Spleen (tissue), 13 donors: ENCODE measurements at places on chromosomes 7 and 10. TPM values are rescaled to one million over a fixed set of nuclear protein-coding genes. Genes with fewer than 3 reads are reported as not detected.

- no peak overlapping the region for H3K27ac ChIP-seq
- H3K4me1 ChIP-seq: no peaks in the 10 kb centered on the region
Measured at GRCh38 chr7:113374955-113375354, 256.6 kb upstream of the SMIM30 start.

- no peaks in the 10 kb centered on the region for H3K36me3 ChIP-seq
- DNase-seq: no peak
- no peaks in the 10 kb centered on the region for H3K4me1 ChIP-seq
- H3K27me3 ChIP-seq: no peaks in the 10 kb centered on the region
Measured at GRCh38 chr7:120467676-120468075, 194.7 kb downstream of the KCND2 start.

GRCh38 chr7:101160910-101161309, 4.5 kb downstream of the VGF start:
- H3K27ac ChIP-seq: no peak overlapping the region
- peaks cover 46% of the 10 kb centered on the region for H3K36me3 ChIP-seq
- H3K4me1 ChIP-seq: peaks cover 40% of the 10 kb centered on the region

DNA sequence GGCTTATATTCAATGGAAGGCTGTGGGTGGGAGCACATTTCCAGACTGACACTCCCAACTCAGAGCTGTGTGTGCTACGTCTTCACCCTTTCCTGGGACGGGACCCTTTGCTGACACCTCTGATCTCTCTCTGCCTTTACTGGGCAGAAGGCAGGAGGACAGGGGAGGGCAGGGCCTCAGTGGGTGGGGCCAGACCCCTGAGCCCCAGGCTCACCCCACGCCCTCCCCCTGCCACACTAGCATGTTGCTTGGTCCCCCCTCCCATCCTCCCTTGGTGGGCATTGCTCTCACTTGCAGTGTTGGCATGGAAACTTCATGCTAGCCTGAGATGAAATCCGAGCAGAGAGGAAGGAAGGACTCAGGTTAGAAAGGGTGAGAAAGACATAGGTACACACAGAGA, 18.4 kb downstream of the TMEM273 start:
- no peak overlapping the region for H3K27ac ChIP-seq
- H3K4me1 ChIP-seq: no peaks in the 10 kb centered on the region
- no peak overlapping the region for H3K4me3 ChIP-seq

Gene CLRN3
- polyA plus RNA-seq: not detected

GRCh38 chr7:128266883-128267594, 26.0 kb downstream of the LEP start:
- DNase-seq: no peak
- no peak overlapping the region for H3K27ac ChIP-seq
- H3K4me1 ChIP-seq: no peaks in the 10 kb centered on the region
- H3K36me3 ChIP-seq: no peaks in the 10 kb centered on the region

Gene AVPI1
- polyA plus RNA-seq: 4.0 TPM

- H3K27me3 ChIP-seq: no peaks in the 10 kb centered on the region
- DNase-seq: no peak
- H3K4me1 ChIP-seq: no peaks in the 10 kb centered on the region
- no peak overlapping the region for H3K4me3 ChIP-seq
- H3K27ac ChIP-seq: no peak overlapping the region
Measured at GRCh38 chr10:90417476-90418210, 440.2 kb downstream of the HTR7 start.
